GM23338 (cell line): ENCODE measurements at places on chromosomes 11 and 22.

GRCh38 chr22:28931844-28932567 lies 48.6 kb downstream of the ZNRF3 start:
- H3K4me3 ChIP-seq = no peak overlapping the region
- H3K27ac ChIP-seq = no peak overlapping the region
- H3K4me1 ChIP-seq = peaks cover 33% of the 10 kb centered on the region

DNA sequence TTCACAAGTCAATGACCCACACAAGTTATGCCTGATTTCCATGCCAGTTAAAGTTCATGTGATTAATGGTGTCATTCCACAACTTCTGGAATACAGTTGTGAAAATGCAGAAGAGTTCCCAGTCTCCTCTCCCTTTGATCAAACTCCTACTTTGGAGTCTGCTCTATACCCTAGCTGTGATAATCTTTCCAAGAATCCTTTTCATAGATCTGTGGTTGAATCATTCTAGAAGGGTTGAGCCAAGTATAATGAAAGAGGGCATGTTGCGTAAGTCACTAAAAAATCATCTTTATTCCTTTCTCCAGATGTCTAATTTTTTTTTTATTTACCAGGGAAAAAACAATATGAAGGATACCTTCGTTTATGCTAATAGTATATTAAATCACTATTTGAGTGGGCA lies 89.7 kb upstream of the CARD18 start:
- no peaks in the 10 kb centered on the region for H3K4me1 ChIP-seq
- no peak overlapping the region for H3K27ac ChIP-seq
- no peaks in the 10 kb centered on the region for H3K36me3 ChIP-seq
- no peaks in the 10 kb centered on the region for H3K27me3 ChIP-seq

GRCh38 chr11:113685654-113686359 lies 20.3 kb downstream of the TMPRSS5 start:
- H3K27ac ChIP-seq = no peak overlapping the region
- H3K4me1 ChIP-seq = no peaks in the 10 kb centered on the region
- no peak overlapping the region for H3K4me3 ChIP-seq

- H3K27me3 ChIP-seq = no peaks in the 10 kb centered on the region
- H3K27ac ChIP-seq = no peak overlapping the region
- H3K4me1 ChIP-seq = no peaks in the 10 kb centered on the region
- H3K36me3 ChIP-seq = no peaks in the 10 kb centered on the region
- peak; percentile 41 for DNase-seq
- no peak overlapping the region for H3K4me3 ChIP-seq
These were observed 1365.4 kb upstream of the RAG2 start for GRCh38 chr11:37963440-37963839.

GRCh38 chr11:126431401-126432064 lies 76.0 kb downstream of the ST3GAL4 start:
- no peaks in the 10 kb centered on the region for H3K36me3 ChIP-seq
- H3K27ac ChIP-seq = no peak overlapping the region
- no peak for DNase-seq
- H3K4me1 ChIP-seq = peaks cover 17% of the 10 kb centered on the region
- no peak overlapping the region for H3K4me3 ChIP-seq
